ENCODE measurements at places on chromosomes 11 and 22. TPM values are rescaled to one million over a fixed set of nuclear protein-coding genes. Genes with fewer than 3 reads are reported as not detected.

GRCh38 chr11:96741068-96741467 lies 351.3 kb downstream of the JRKL start:
- no peak for DNase-seq

APOL3 gene
- polyA plus RNA-seq, result 13.1 TPM

GRCh38 chr11:81036168-81036870 lies 1595.5 kb upstream of the TENM4 start:
- no peak for DNase-seq

DNA sequence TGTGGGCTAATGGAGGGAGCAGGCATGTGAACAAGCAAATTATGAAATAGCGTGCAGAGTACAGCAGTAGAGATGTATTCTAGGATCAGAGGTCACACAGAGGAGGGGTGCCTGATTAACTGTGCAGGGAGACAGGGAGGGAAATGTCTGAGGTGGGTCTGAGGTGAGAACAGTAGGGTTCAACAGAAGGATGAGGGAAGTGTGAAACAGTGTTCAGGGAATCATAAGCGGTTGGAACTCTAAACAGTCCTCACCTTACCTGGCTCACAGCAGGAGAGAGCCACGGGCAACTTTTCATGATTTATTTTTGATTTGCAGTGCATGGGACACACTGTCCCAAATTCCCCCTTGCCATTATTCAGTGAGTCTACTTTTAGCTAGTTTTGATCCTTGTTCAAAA lies 90.5 kb downstream of the PIWIL4 start:
- no peak for DNase-seq

APOBEC3B gene
- 3.8 TPM for polyA plus RNA-seq

APOA4 gene
- polyA plus RNA-seq, result 4,166 TPM

DNA sequence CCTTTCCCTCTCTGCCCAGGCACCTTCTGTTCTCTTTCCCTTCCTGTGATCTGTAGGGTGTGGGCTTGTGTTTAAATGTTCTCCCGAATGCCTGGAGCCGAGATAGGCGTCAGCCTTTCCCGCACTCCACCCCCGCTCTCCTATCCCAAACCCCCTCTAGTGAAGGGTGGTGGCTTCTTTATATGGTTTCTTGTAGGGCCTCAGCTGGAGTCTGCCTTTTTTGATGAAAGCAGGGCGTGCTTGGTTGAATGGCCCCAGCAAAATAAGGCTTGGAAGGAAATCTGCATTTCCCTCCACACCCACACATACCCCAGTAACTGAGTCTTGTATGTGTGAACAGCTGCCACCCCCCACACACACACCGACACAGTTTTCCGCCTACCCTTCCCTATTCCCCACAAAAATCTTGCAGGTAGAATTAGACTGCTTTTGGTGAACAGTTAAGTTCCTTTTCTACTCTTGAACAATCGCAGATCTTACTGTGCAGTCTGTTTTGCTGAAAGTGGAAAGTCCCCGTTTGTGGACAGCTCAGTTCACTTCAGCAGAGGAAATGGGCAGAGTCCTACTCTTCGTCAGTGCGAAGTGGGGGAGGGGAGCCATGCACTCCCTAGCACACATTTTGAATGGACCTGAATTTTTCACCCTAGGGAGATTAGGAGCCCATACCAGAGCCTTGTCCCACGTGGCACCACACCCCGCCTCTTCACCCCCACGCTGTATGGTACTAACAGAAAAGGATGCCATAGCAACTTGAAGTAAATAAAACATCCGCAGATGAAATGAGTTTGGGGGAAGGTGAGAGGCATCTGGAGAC lies 25.5 kb upstream of the GRK2 start:
- DNase-seq, result peak; percentile 86

Measured in large intestine (tissue), 12 donors.